ENCODE measurements at places on chromosomes 5 and 9. TPM values are rescaled to one million over a fixed set of nuclear protein-coding genes. Genes with fewer than 3 reads are reported as not detected.

The BAAT gene
- total RNA-seq, result not detected

- DNase-seq, result peak; percentile 64
These were observed at the start of gene CYSRT1 for GRCh38 chr9:137224830-137225694. Gene CYSRT1 (plus strand): TSS chr9:137225174. CDS start chr9:137225622, 448 bp downstream.

DNA sequence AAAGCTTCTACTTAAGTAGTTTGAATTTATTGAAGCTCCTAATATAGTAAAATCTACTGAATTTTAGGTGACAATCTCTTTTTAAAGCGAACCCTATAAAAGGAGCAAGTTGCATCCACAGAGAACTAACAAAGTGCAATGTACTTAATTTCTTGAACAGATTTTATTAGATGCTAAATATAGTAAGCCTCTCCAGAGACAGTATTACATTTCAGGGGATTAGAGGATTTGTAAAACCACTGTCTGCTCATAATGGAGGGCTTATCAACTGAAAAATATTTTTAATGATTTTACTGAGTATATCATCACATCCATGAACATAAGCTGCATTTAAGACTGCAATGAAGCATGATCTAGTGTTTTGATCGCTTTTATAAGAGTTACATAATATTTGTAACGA is 230.0 kb upstream of the EFNA5 start:
- no peak for DNase-seq

DNA sequence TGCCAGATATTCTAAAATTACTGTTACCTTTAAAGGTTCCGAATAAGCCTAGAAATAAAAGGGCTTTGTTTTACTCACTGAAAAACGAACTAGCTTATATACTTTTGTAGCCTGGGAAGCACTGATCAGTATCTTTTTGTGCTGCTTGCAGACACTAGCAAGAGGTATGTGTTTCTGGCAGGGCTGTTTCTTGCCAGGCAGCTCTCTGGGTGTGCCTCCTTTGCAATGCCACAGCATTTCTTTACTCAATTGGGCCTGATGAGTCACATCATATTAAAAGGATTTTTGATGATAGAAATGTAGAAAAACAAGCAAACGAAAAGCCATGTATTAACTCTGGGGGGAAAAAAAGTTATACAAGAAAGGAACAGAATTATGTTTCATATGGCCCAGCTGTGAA is 35.6 kb downstream of the CD180 start:
- no peak for DNase-seq

The CNTNAP3 gene
- 12.3 TPM for total RNA-seq

The NDUFB6 gene
- total RNA-seq, result 30.0 TPM

The DPYSL3 gene
- 144 TPM for total RNA-seq

- peak; percentile 7 for DNase-seq
These were observed 6.3 kb downstream of the PCDH1 start for GRCh38 chr5:141871870-141872269.

The NRARP gene
- 4.4 TPM for total RNA-seq

The CDH9 gene
- total RNA-seq, result not detected

GRCh38 chr9:108673386-108673785 is 182.4 kb downstream of the ACTL7B start:
- no peak for DNase-seq

The GRM6 gene
- total RNA-seq, result not detected

DNA sequence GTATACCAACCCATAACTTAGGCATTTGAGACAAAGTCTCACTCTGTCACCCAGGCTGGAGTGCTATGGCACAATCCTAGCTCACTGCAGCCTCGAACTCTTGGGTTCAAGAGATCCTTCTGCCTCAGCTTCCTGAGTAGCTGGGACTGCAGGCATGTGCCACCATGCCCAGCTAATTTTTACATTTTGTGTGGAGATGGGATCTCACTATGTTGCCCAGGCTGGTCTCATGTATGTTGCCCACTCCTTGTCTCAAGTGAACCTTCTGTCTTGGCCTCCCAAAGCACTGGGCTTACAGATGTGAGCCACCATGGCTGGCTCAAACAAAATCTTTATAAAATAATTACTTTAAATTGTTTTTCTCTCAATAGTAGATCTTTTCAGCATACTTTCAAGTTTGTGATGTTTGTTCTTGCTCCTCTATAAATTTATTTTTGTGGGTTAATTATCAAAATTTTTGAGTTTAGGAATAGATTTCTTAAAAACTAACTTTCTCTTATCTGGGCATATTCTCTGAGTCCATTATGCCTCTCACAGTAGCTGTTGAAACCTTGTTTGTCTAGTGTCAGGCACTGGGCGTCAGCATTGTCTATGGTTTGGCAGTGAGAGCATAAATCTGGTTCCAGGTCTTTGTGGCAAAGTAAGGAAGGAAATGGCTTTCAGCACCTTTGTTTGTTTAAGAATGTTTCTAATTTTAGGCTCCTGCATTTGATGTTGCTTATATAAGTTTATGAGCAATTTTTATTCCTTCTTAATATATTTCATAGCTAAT is 38.7 kb downstream of the NLN start:
- DNase-seq, result peak; percentile 83

GRCh38 chr9:31490551-31491106 is 893.8 kb upstream of the ACO1 start:
- DNase-seq, result no peak

DNA sequence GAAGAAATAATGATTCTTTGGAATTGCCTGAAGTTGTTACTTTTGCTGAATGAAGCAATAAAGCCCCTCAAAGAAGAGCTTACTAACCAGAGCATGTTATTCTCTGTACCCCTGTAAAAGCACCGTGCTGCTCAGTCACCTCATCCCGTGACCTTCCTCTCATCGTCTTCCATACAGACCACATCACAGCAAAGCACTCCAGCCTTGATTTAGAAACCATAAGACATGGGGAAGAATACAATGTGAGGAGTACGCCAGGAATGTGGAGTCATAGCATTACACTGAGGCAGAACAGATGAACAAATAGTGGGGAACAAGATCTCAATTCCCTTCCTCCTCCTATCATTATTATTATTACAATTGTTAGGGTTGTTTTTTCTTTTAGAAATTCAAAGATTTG is 49.1 kb downstream of the ERAP1 start:
- DNase-seq, result no peak

The EIF4E1B gene
- not detected for total RNA-seq

The PDGFRB gene
- 65.5 TPM for total RNA-seq

DNA sequence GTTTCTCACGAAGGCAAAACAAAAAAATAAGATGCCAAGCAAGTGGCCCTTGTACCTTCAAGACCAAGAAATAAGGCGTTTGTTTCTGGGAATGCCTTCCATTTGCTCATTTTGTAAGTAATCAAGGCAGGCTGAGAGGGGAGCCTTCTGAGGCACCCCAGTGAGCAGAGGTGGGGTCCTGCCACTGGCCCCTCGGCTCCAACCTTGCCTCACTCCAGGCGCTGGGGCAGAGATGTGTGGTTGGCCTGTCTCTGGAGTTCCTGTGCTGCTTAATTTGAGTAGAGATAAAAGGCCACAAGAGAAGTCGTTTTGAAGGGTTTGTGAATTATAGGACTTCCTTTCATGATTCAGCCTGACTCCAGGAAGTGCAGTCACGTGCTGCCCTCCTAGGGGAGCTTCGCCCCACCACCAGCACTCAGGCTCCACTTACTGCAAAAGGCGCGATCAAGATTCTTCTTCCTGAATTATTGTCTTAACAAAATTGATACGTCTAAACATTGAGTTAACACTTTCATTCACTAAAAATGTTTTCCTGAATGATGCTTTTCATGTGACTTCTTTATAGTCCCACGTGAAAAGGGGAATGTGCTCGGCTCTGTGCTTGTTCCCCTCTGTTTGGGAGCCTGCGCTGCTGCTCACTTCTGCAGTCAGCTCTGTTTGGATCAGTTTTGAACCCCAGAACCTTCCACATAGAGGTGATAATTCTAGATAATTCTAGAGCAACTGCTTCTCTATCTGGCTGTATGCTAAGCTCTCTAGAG is 13.7 kb downstream of the SYK start:
- DNase-seq, result peak; percentile 58

- peak; percentile 60 for DNase-seq
These were observed 151.9 kb downstream of the MACROH2A1 start for GRCh38 chr5:135246923-135247795.

The ASPN gene
- total RNA-seq, result 0.29 TPM

Data from stomach (tissue), 19 donors.